ENCODE measurements at places on chromosomes 6 and 20.

DNA sequence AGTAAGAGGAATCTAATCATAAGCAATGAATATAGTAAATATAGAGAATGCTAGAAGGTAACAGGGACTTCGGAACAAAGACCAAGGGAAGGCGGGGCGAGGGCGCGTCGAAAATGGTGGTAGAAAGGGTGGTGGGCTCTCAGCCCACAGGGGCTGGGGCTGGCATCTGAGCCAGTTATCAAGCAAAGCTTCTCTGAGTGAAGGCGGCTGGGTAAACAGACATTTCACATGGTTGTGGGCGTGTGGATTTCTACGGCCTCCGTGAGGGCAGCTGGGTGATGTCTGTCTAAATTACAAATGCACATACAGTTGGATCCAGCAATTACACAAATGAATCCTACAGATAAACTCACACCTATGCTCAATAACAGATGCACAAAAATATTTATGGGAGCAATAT lies 56.6 kb downstream of the TOX2 start:
- no peak for DNase-seq

DNA sequence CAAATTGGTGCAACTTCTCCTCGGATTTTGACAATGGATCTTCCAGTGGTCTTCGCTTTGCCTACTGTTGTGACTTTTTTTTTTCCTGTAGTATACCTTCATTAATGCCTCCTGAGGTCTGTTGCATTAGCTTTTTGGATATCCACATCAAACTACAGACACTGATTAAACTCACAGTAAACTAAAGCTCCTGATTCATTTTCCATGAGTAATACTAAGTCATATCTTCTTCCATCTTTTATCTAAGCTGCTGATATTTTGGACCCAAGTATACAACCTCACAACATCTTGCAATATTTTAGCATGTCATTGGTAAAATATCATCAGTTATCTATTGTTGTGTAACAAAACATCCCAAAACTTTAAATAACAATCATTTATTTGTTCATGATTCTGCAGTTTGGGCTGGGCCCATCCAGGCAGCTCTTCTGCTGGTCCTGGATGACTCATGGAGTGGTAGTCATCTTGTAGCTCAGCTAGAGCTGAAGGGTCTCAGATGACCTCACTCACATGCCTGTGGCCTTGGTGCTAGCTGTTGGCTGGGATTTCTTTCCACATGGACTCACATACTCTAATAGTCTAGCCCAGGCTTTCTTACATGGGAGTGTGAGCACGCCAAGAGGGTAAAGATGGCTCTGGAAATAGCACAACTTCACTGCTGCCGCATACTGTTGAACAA lies 78.3 kb upstream of the SRSF6 start:
- no peak for DNase-seq

DNA sequence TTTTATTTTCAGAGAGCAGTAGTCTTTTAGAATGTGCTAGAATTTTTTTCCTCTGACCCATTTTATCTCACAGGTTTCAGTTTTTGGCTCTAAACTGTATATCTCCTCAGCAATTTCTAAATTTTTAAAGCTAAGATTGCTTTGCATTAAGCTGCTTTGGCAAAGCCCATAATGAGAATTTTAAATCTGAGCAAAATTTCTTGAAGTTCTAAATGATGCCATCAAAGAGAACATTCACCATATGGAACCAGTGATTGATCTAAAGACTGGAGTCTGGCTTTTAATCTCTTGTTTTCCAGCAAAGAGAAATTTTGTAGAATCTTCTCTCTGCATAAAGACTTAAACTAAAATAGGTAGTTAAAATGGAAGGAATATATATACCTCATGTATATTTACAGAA lies 313.6 kb downstream of the TBC1D32 start:
- DNase-seq = no peak

DNA sequence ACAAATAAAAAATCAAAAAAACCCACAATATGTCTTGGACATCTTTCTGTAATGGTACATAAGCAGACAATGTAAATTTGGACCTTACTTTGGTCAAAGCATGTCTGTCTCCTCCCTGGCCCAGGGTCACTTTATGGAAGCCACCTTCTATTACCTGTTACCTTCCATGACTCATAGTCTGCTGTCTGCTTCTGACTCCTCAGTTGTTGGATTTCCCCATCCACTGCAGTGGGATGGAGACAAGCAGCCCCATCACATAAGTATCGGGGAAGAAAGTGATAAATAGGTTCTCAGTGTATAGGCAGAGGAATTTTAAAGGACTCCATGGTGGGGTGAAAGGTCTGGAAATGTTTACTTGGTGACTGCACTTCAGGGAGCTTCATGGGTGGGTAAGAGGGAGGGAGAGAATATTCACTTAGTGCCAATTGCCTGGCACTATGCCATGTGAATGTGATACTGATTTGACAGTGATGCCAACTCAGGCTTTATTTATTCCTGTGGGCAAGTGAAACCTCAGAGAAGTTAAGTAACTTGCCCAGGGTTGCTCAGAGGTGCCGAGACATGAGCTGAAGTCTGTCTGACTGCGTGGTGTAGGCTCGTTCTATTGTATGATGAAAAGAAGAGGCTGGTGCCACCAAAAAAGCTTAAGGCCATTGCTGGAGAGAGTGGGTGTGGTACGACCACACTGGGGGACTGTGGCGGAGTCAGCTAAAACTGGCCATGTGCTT lies 175.6 kb upstream of the RNF24 start:
- no peak for DNase-seq

DNA sequence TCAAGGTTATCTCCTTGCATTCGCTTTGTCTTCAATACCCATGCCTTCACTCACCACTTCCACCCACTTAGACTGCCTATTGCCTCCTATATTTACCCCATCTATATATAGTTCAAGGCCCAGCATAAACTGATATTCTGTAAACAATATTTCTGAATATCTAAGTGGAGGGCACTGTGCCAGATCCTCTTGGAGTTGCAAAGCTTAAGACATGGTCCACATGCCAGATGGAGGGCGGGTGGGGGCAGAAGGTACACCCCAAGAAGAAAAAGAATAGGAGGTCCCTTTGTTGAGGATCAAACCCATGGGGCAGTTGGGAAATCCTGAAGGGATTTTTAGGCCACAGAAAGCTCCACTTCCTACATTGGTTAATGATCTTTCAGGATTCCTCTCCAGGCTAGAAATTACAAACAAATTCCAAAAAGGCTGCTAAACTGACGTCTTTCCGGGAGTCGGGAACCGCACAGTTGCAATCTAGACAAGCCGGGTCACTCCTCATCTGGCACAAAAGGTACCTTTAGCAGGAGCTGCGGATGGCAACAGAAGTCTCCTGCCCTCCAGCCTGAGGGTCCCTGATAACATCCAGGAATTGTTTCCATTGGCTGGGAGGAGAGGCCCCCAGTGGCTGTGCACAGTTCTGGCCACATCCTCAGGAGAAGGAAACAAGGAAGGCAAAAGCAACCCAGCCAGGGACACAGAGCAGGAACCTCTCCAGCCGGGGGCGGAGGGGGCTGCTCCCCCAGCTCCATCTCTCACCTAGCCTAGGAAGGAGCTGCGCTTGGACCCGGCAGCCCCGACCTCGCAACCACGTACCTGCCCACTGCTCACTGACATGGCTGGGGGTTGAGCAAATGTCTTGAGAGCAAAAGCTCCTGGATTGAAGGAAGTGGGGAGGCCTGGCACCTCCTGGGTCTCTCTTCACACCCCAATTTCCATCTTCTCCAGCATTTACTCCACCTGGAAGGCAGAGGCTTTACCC lies 5.9 kb upstream of the LPIN3 start:
- DNase-seq = no peak

DNA sequence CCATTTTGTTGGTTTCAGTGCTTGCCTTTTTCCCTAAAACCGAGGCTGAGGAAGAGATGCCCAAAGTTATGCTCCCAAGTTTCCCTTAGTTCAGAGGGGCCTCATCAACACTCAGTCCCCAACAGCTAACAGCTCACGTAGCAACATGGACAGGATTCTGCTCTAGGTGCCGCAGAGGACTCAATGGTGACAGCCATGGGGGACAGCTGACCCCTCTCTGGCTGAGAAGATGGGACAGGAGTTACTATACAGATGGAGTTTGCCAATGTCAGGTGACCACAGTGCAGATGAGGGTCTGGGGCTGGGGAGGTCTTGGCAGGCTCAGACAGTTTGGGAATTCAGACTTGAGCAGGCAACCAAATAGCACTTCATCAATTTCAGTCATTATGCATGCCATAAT lies 67.3 kb downstream of the NPEPL1 start:
- DNase-seq = no peak

GRCh38 chr6:62288562-62288961 lies 2.5 kb upstream of the KHDRBS2 start:
- DNase-seq = no peak

DNA sequence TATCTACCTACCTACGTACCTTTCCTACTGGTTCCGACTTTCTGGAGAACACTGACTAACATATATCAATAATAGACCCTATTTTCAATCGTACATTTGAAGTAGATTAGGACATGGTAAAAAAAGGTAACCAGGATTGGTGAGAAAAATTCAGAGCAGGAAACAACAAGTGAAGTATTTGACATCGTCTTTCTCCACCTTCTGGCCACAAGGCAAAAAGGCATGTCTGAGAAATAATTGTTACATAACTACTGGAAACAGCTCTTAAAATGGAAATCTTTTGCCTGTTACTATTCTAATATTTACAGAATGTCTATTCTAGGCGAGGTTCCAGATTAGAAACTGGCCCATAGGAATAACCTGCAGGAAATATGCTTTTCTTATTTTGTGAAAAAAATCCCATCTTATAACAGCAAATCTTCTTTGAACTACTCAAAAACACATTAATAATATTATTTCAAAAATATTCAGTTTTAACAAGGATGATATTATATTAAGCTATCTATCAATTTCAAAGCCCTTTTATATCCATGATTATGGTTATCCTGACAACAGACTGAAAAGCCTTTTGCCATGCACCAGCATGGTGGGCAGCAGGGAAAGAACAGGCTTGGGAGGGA lies 80.8 kb downstream of the RCAN2 start:
- DNase-seq = peak; percentile 23

- DNase-seq = no peak
Measured at GRCh38 chr20:38859070-38859690, 53.7 kb downstream of the PPP1R16B start.

- no peak for DNase-seq
Measured at GRCh38 chr6:143507358-143508145, 4.0 kb downstream of the FUCA2 start.

GRCh38 chr6:39008737-39009136 lies 39.8 kb upstream of the GLP1R start:
- DNase-seq = no peak

- no peak for DNase-seq
Measured at GRCh38 chr6:168804331-168804730, 363.3 kb downstream of the SMOC2 start.

DNA sequence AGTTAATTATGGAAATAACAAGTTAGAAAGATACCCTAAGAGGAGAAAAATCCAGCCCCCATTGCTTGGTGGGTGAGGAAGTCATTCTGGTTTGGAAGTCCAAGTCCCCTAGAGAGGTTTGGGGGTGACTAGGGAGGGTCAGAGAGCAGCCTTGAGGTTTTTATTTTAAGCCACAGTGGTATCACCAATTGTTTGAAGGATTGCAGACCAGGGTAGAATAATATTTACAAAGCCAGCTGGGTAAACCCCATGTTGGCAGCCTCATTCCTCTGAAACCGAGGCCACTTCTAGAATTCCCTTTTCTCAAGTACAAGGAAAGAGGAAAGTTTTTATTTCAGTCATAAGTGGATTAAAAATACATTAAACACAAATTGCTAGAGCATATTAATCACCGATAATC lies 99.7 kb downstream of the TMEM170B start:
- DNase-seq = no peak

DNA sequence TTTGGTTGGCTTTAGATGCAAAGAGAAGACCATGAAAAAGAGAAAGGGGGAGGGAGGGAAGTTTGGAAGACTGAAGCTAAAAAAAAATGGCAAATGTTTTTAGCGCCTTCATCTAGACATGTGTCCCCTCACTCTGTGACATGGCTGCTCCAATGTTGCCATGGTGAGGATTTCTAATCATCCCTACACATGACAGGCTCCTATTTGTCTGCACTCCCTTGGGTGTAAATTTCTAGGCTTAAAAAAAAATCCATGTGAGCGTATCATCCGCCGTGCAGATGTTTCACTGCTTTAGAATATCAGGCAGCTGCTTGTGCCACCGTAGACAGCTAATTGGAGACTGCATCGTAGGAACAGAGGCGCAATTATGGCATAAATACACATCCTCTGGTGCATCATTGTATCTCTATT lies 761.1 kb upstream of the MMS22L start:
- no peak for DNase-seq

GRCh38 chr6:134830940-134831339 lies 119.0 kb downstream of the ALDH8A1 start:
- DNase-seq = no peak

- DNase-seq = no peak
Measured at GRCh38 chr6:150202404-150202803, 59.6 kb downstream of the PPP1R14C start.

- no peak for DNase-seq
Measured at GRCh38 chr6:152461556-152461955, 175.6 kb downstream of the SYNE1 start.

GRCh38 chr6:45835721-45836437 lies 179.8 kb downstream of the CLIC5 start:
- no peak for DNase-seq

DNA sequence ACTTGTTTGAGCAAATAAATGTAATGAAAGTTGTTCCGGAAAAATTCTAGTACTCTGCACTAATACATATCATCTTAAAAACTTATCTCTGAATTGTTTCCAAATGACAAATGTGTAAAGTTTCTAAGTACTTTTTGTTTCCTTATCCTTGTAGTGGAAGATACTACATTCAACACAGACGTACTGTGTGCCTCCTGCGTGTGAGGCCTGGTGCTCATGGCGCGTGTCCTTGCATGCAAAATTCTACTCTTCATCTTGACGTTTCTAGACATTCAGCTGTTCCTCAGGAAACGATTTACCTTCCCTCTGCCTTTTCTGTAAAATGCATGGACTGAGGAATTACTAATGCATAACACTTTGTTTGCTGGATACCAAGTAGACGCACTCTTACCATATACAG lies 11.5 kb downstream of the DLL1 start:
- no peak for DNase-seq

GRCh38 chr20:24674921-24675605 lies 205.6 kb downstream of the SYNDIG1 start:
- no peak for DNase-seq

DNA sequence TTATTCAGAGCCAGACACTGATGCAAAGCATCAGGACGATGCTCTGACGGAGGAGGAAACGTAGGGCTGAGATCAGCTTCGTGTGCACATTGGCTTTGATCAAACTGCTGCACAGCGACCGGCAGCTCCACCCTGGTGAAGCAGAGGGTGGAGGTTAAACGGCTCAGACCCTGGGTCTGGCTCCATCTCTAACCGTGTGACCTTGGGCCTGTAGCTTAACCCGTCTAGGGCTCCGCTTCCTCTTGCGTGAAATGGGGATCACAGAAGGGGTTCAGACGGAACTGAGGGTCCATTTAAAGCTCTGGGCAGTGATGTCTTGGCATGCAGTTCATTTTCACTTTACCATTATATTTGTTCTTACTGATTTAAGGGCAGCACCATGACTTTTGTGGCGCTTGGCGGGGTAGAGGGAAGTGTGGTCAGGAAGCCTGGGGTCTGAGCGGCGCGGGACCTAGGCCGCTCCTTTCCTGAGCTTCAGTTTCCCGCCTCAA lies 644 bp downstream of the RBL1 start:
- DNase-seq = peak; percentile 69
